ENCODE measurements at places on chromosomes 2 and 18. TPM values are rescaled to one million over a fixed set of nuclear protein-coding genes. Genes with fewer than 3 reads are reported as not detected.

Gene TUBB8B
- 0.98 TPM for total RNA-seq

Gene DYTN
- not detected for total RNA-seq

Gene RAB17
- 70.0 TPM for total RNA-seq

Gene LYPD6
- 0.06 TPM for total RNA-seq

GRCh38 chr2:239538357-239539052 is 137.7 kb upstream of the HDAC4 start:
- no peaks in the 10 kb centered on the region for H3K36me3 ChIP-seq
- H3K27ac ChIP-seq, result no peak overlapping the region
- peaks cover 2% of the 10 kb centered on the region for H3K27me3 ChIP-seq
- H3K4me3 ChIP-seq, result no peak overlapping the region

- DNase-seq, result no peak
- H3K36me3 ChIP-seq, result no peaks in the 10 kb centered on the region
- no peaks in the 10 kb centered on the region for H3K4me1 ChIP-seq
- H3K4me3 ChIP-seq, result no peak overlapping the region
- no peaks in the 10 kb centered on the region for H3K27me3 ChIP-seq
Observed at GRCh38 chr2:234175649-234176048, 125.1 kb downstream of the SPP2 start.

DNA sequence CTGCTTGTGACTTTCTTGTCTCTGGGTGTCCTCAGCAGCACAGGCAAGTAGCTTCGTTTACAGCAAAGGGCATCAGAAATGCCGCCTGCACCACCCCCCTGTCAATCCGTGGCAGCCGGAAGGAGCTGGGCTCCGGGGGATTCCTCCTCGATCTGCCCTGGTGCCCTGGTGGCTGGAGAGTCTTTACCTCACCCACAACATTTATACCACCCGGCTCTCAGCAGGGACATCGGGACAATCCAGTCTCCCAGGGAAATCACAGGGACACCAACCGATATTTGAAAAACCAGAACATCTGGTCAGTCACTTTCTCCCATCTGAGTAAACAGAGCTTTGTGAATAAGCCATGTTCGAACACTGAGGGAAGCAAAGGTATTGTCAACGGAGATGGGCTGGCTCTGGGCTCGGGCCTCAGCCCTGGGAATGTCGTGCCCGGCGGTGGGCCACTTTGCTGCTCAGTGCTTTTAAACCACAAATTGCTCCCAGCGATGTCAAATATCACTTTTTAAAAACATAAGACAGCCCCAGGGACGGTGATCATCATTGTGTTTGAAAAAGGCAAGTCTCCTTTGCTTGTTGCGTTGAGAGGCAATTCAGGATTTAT is 210.0 kb upstream of the SALL3 start:
- H3K4me1 ChIP-seq, result peaks cover 13% of the 10 kb centered on the region
- peaks cover 13% of the 10 kb centered on the region for H3K27me3 ChIP-seq
- DNase-seq, result no peak

DNA sequence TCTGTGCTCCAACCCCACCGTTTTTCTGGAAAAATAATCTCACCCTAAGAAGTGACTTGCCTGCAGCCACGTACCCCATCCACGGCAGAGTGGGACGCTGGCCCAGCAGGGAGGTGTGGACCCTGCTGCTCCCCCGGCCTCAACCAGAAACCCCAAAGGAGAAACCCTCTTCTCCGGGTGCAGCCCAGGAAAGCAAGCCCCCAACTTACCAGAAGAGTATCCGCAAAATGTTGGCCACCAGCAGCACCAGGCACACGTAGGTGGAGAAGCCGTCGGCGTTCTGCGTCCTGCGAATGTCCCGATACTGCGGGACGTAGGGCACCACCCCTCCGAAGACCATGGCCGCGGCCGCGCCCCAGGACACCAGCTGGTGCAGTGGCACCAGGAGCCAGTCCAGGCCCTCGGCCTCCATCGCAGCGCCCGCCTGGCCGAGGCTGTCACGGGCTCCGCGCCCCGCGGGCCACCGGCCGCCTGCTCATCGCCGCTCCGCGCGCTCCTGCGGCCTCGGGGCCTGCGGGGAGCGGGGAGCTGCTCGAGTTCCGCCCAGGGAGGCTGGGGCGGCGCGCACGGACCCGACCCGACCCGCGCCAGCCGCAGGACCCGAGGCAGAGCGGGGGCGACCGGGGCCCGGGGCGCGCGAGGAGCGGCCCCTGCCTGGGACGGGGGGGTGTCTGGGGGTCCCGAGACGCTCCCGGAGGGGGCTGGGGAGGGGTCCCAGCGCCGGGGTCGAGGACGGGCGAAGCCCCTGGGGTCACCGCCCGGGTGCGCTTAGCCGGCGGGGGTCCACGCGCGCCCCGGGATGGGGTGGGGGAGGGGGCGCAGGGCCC is 725 bp downstream of the SLC66A2 start:
- no peak for DNase-seq
- H3K4me3 ChIP-seq, result peak overlapping the region; percentile 89
- no peaks in the 10 kb centered on the region for H3K27me3 ChIP-seq
- peaks cover 7% of the 10 kb centered on the region for H3K36me3 ChIP-seq
- H3K4me1 ChIP-seq, result peaks cover 65% of the 10 kb centered on the region

GRCh38 chr2:55009277-55010060 is 40.8 kb downstream of the RTN4 start:
- H3K4me1 ChIP-seq, result peaks cover 51% of the 10 kb centered on the region
- H3K4me3 ChIP-seq, result no peak overlapping the region
- H3K27me3 ChIP-seq, result no peaks in the 10 kb centered on the region
- DNase-seq, result no peak

GRCh38 chr2:201607568-201607967 is 35.7 kb downstream of the TMEM237 start:
- H3K27me3 ChIP-seq, result no peaks in the 10 kb centered on the region
- no peak overlapping the region for H3K27ac ChIP-seq
- no peaks in the 10 kb centered on the region for H3K4me1 ChIP-seq
- no peaks in the 10 kb centered on the region for H3K36me3 ChIP-seq
- H3K4me3 ChIP-seq, result no peak overlapping the region

DNA sequence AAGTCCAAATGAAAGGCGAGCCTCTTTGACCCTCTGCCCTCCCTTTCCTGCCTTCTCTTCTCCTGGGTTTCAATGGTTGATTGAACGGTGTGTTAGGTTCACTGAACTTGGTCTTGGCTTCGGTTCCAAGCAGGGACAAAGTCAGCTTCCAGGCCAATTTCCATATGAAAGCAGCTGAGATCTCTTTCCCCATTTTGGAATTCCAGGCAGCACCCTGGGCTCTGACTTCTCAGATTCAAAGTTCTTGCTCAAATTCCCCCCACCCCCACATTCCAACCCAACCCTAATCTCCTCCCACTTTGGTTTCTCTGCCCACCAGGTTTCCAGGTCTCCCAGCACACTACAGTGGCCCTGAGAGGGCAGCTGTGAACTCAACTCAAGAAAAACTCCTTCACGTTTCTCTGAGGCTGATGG is 231.0 kb downstream of the INSIG2 start:
- peaks cover 10% of the 10 kb centered on the region for H3K4me1 ChIP-seq
- DNase-seq, result no peak
- H3K36me3 ChIP-seq, result no peaks in the 10 kb centered on the region
- H3K4me3 ChIP-seq, result no peak overlapping the region
- H3K27me3 ChIP-seq, result no peaks in the 10 kb centered on the region

Data from HepG2 (cell line).